ENCODE measurements at places on chromosomes 5 and 9. TPM values are rescaled to one million over a fixed set of nuclear protein-coding genes. Genes with fewer than 3 reads are reported as not detected.

GRCh38 chr5:84494453-84494852 lies 109.8 kb upstream of the EDIL3 start:
- H3K27me3 ChIP-seq = no peaks in the 10 kb centered on the region
- H3K4me3 ChIP-seq = no peak overlapping the region
- H3K4me1 ChIP-seq = no peaks in the 10 kb centered on the region
- H3K36me3 ChIP-seq = no peaks in the 10 kb centered on the region
- no peak overlapping the region for H3K27ac ChIP-seq

DNA sequence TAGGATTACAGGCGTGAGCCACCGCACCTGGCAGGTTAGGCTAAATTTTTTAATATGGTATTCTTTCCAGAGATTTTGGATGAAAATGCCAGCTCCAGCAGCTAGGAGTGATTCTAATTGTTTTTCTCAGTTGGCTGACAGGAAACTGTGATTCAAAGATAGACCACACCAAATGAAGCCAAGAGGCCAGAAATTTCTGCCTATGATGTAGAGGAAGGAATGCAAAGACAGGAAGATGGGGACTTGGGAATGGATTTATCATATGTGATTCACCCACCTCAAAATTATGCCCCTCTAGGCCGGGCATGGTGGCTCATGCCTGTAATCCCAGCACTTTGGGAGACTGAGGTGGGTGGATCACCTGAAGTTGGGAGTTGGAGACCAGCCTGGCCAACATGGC lies 53.3 kb downstream of the UGCG start:
- DNase-seq = no peak
- H3K4me1 ChIP-seq = peaks cover 8% of the 10 kb centered on the region
- H3K36me3 ChIP-seq = no peaks in the 10 kb centered on the region
- no peak overlapping the region for H3K4me3 ChIP-seq

DNA sequence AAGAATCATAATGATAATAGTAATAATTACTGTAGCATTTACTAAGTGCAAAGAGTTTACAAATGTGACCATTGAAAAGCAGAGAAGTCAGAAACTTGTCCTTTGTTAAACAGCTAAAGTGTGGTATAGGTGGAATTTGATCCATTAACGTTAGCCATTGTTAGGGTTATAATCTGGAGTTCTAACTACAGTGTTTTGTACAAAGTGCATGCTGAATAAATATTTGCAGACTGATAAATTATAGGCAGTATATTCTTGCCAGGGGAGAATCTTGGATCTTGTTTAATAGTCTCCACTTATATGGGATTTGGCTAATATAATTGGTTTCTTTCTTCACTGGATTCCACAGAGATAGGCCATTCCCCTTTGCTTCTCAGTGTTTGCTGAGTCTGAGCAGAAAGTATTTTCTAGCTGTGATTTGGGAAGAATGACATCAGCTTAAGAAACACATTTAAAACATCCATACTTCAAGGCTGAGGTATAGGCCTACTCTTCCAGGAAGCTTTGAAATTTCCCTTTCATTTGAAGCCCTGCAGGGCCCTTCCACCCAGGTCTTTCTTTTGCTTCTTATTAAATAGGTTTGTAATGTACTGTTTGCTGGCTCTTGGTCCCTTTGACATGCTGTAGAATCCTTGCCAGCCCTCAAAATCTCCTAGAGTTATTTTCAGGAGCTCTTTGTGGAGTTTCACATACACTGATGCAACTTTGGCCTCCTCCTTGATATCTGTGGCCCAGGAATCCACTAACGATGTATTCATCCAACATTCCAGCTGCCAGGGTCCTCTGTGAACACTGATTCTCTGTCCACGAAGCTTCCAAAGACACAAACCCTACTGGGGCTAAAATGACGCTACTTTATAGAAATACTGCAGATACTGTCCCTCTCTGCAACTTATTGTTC lies 51.4 kb downstream of the ATP10B start:
- no peak for DNase-seq
- H3K36me3 ChIP-seq = no peaks in the 10 kb centered on the region
- no peaks in the 10 kb centered on the region for H3K27me3 ChIP-seq
- H3K4me1 ChIP-seq = no peaks in the 10 kb centered on the region

- peaks cover 34% of the 10 kb centered on the region for H3K4me1 ChIP-seq
- H3K4me3 ChIP-seq = no peak overlapping the region
- DNase-seq = no peak
- no peak overlapping the region for H3K27ac ChIP-seq
- no peaks in the 10 kb centered on the region for H3K27me3 ChIP-seq
- peaks cover 29% of the 10 kb centered on the region for H3K36me3 ChIP-seq
Measured at GRCh38 chr5:177142098-177142611, 8.6 kb downstream of the NSD1 start.

MLANA gene
- total RNA-seq = not detected

- peaks cover 3% of the 10 kb centered on the region for H3K4me1 ChIP-seq
- no peak overlapping the region for H3K4me3 ChIP-seq
- no peak overlapping the region for H3K27ac ChIP-seq
- no peak for DNase-seq
Measured at GRCh38 chr5:52928689-52929088, 60.5 kb upstream of the ITGA2 start.
